Activated T-cell treated with anti-CD3 and anti-CD28 coated beads, Interleukin-2, amount 50 U/mL, for 4 hours (primary cell): ENCODE measurements at places on chromosomes 5 and 9. TPM values are rescaled to one million over a fixed set of nuclear protein-coding genes. Genes with fewer than 3 reads are reported as not detected.

The SPATA24 gene
- 3.6 TPM for total RNA-seq

DNA sequence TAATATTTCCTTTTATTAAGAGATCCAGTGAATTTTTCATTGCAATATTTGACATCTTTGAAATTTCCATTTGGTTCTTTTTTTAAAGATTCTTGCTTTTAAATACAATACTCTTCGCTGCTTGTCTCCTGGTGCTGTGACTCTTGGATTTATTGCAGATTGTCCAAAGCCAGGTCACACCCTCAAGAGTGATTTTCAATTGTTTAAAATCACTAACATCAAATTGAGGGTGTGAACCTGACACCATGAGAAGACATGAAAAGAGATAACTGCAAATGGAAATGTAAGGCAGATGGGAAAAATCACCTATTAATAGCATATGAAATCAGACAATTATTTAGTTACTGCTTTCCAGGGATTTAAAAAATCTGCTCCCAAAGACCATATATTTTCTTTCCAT is 42.6 kb downstream of the ANXA1 start:
- no peak for DNase-seq

GRCh38 chr5:133618141-133618540 is 5.8 kb upstream of the FSTL4 start:
- no peak for DNase-seq

DNA sequence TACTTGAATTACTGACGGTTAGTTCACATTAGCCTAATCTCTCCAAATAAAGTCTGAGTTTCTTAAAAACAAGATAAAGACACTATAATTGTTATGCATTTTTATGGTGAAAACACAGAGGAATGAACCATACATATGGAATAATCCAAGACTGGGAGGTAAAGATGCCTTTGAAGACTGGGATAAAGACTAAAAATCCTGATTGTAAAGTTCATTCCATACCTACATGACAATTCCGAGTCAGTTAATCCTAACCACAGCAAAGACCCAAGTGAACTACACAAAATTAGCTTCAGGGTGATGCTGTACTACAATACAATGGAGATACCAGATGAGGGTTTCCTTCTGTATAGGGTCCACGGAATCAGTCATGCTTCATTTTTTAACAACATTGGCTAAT is 6.3 kb downstream of the AP3B1 start:
- no peak for DNase-seq

The MLANA gene
- total RNA-seq: not detected
